ENCODE measurements at places on chromosomes 4 and X.
A peak's percentile ranks its signal among the peaks of the same experiment; 100 is the strongest.

- DNase-seq: no peak
Measured at GRCh38 chrX:65575022-65575421, 40.4 kb upstream of the LAS1L start.

GRCh38 chr4:185011408-185011807 is 6.9 kb upstream of the HELT start:
- DNase-seq: no peak

DNA sequence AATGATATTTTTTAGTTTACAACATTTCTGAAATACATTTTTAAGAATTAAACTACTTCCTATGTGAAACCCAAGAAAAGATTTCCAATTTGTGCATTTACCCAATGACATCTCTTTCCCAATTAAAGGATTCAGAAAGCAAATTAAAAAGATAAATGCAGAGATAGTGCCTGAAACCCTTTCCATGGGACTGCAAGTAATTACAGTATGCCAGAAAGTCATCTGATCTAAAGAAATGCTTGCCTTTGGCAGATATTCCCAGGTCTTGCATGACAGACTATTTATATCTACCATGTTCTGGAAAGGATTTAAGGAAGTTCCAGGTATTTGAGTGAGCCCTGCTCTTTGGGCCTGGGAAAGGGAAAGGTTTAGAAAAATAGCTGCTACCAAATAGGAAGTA is 41.6 kb upstream of the CXorf38 start:
- no peak for DNase-seq

DNA sequence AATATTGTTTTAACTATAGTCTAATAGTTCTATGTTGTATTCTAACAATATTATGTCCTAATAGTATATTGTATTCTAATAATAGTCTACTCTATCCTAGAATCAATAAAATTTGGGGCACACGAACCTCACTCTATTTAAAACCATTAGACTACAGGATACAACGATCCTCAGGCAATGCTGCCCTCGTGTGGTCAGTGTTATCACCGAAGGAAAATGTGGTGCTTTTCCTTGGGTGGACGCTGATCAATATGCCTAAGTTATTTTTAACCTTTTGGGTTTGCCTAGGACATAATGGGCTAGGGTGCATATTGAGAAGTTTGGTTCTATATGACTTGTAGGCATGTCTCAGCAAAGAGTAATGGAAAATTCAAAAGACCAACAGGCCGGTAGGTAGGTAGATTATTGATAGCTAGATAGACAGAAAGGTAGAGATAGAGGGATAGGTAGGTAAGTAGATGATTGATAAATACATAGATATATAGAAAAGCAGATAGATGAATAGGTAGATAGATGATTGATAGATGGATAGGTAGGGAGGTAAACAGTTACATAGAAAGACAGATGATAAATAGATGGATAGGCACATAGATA is 75.1 kb downstream of the PRKX start:
- DNase-seq: peak; percentile 15

GRCh38 chr4:82216219-82216618 is 157.6 kb downstream of the HNRNPD start:
- no peak for DNase-seq

- no peak for DNase-seq
Measured at GRCh38 chr4:16199093-16199492, 27.2 kb downstream of the TAPT1 start.

DNA sequence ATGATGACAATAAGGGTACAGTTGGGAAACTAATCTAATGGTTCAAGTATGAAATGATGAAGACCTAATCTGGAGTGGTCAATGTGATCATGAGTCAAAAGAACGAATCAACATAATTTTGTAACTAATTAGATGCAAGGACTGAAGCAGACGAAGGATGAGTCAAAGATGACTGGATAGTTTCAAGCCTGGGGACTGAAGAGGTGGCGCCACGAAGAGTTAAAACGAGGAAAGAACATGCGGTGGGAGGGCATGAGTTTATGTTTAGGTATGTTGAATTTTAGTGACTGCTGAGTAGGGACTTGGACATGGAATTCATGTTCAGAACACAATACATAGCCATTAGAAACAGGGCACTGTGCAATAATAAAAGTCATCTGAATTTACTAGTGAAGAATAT is 221.5 kb upstream of the FAM241A start:
- no peak for DNase-seq

- DNase-seq: no peak
Measured at GRCh38 chr4:1293531-1293941, 3.8 kb downstream of the MAEA start.

GRCh38 chr4:39825741-39826231 is 127.8 kb downstream of the UBE2K start:
- no peak for DNase-seq

- no peak for DNase-seq
Measured at GRCh38 chr4:126762663-126763247, 870.0 kb upstream of the INTU start.

- no peak for DNase-seq
Measured at GRCh38 chrX:16796298-16796697, 10.0 kb downstream of the TXLNG start.

GRCh38 chrX:72052415-72053090 is 79.2 kb downstream of the RTL5 start:
- no peak for DNase-seq

DNA sequence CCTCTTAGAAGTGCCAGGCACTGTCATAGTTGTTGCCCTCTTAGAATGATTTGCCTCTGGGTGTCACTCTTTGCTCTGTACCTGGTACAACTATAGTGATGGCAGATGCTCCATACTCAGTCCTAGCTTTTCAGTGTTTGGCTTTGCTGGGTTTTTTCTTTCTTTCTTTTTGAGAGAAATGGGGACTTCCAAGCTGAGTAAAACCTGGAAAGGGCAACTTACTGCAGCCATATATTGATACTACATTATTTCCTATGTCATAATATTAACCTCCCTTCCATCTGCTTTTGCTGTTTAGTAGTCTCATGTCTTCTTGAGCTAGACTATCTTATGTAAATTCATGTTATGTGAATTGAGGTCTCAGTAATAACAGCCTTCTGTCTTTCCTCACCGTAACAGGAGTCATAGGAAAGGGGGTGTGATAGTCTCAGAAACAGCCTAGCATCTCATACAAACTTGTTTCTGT is 49.0 kb downstream of the NIPAL1 start:
- DNase-seq: no peak

DNA sequence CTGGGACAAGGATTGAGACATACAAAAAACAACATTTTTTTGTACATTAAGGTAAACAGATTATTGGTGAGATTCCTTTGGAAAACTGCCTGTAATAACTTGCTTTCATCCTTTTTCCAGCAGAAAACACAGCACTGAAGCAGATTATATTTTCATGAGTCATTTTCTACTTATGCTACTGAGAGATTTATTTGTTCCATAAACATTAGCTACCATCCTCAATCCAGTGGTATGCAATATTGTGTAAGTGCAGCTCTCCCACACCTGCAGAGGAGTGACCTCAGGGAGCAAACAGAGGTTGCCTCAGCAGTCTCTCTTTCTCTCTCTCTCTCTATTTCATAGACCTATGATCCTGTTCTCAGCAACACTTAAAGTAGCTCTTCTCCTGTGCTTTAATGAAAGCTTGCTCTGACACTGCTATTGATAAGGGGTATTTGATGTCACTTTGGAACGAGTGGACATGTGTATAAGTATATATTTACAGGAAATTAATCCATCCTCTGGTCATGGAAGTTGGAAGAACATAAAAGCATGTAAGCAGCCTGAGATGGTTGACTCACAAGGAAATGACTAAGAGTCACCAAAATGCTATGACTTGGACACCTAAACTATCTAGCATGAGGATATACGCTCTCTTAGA is 163.7 kb upstream of the SPANXC start:
- no peak for DNase-seq

DNA sequence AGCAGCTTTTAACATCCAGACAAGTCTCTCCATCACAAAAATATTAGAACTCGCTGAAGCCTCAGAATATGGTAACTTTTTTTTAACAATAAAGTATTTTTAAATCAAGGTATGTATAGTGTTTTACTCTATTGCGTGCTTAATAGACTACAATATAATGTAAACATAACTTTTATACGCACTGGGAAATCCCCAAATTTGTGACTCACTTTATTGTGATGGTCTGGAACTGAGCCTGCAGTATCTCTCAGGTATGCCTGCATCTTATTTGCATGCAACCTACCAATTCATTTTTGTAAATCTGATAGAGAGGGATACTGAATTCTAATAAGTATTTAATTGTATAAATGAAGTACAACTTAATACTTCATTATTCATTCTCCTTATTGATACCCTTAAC is 823.5 kb downstream of the ADGRL3 start:
- no peak for DNase-seq

- no peak for DNase-seq
Measured at GRCh38 chr4:57117491-57117890, 7.3 kb upstream of the IGFBP7 start.

DNA sequence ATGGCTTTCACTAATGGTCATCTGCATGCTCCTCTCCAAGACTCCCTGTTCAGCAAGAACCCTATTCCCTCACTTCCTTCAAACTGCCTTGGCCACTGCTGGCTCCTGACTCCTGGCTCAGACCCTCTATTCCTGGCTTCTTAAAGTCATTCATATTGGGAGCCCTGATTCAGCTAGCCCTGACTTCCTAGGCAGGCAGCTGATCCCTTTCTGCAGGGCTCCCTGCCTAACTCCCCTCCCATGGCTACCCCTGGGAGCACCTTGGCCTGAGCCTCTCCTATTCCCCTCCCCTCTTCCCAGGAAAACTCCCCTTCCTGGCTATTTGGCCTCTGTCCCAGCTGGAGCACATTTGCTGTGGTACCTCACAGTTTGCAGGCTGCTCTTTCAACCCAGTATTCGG is 154.9 kb upstream of the PJA1 start:
- DNase-seq: no peak

GRCh38 chr4:101252721-101253120 is 94.6 kb downstream of the PPP3CA start:
- DNase-seq: no peak

- DNase-seq: no peak
Measured at GRCh38 chr4:40686081-40686913, 56.6 kb upstream of the RBM47 start.
